ENCODE measurements at places on chromosomes 1 and 21. TPM values are rescaled to one million over a fixed set of nuclear protein-coding genes. Genes with fewer than 3 reads are reported as not detected.

DNA sequence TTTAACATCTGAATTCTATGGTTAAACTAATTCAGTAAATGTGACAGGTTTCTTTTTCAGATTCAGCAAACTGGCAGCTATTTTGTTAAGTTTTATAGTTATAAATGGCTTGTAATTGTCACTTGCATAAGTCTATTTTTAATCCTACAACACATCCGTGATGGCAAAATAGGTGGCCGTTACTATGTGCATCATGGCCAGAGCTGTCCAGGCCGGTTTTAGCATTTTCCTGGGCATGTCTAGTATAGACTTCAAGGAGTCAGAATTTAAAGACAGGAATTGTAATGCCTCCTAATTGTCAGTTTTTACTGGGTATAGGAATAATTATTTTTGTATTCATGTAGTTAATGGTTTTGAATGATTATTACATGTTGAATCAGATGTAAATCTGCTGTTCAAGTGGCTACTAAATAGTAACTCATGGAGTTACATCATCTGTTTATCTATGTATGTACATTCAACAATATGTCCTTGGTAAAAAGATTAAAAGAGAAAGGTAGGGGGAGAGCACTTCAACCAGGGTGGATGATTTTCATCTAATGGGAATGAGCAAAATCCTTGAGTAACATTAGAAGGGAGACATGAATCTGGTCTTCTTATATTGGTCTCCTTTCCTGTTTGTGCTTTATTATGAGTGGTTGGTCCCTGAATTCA, 3.2 kb upstream of the B3GALT2 start:
- no peak for DNase-seq

DNA sequence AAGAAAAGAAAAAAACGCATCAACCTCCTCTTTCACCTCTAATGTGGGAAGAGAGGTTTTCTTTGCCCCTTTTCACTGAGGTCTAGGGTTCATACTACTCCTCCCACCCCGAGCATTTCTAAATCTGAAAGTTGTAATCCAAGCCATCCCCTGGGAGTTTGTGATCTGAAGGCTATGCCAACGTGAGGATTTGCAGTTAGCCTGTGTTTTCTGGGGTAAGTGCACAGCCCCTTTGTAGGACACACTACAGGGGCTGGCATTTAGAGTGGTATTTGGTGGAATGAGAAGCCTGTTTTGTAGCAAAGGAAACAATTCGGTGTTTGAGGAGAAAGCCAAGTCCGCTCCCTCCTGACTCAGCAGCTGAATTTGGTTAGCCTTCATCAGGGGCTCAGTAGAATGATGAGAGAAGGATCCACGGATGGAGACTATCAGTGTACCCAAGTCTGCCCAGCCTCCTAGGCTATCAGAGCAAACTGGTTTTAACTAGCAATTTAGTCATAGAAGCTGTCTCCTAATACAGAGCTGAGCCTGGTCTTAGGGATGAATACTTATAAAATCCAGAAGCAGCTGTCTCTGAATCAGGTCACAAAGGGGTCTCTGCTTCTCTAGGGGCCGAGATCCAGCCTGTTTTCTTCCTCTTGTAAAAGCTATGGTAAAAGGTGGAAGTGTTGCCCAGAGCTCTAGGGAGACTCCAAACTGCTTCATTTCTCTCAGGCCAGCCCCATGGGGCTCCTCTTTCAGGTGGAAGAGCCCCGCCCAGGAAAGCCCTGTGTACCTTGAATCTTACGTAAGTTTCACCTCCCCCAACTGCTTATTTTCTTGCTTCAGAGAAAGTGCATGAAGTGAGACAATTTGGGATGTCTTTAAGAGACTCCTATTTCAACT, 2.1 kb downstream of the PCP4L1 start:
- DNase-seq = no peak

DNA sequence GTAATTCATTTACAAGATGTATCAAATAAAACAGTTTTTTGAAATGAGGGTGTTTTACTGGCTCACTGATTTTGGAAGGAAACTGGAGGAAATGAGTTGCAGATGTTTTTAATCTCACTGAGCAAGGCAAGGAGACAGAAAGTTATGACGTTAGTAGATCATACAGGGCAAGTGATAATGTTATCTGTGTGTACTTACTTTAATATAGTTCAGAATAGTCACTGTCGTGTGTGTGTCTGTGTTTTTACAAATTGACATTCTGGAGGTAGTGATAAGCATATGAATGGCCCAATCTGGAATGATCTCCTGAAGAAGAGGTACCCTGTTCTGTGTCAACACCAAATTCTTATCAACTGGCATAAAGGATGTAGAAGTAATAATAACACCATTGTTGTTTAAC, 1.9 kb upstream of the GBP4 start:
- DNase-seq = no peak

- DNase-seq = no peak
Measured at GRCh38 chr1:22586356-22587130, 23.3 kb downstream of the EPHA8 start.

DNA sequence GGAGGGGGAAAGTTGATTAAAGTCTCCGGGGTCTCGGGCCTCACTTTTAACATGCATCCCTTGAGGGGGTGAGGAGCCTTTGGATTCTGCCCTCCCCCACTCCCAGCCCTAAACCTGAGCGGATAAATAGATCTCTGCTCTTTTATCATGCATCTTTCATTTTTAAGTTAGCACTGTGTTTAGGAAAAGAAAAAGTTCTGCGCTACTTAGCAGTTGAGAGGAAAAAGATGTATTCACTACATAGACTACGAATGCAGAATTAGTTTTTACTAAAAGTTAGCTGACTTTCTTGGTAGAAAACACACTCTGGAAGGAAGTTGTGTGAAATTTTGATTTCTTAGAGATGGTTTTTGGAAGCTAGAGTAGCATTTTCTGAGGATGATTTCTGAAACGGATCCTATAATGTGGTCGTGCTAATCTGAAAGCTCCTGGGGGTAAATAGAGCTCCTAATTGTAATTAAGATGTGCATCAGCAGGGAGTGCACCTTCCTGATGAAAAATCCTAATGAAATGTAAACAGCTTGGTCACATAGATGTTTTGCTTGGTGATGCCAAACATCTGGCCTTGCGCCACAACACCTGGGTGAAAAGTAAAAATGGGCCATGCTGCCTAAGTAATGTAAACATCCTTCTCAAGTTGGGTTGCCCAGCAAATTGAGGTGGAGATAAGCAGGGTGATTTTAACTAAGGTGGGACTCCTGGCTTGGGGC, 1.8 kb downstream of the ROR1 start:
- DNase-seq = no peak

DNA sequence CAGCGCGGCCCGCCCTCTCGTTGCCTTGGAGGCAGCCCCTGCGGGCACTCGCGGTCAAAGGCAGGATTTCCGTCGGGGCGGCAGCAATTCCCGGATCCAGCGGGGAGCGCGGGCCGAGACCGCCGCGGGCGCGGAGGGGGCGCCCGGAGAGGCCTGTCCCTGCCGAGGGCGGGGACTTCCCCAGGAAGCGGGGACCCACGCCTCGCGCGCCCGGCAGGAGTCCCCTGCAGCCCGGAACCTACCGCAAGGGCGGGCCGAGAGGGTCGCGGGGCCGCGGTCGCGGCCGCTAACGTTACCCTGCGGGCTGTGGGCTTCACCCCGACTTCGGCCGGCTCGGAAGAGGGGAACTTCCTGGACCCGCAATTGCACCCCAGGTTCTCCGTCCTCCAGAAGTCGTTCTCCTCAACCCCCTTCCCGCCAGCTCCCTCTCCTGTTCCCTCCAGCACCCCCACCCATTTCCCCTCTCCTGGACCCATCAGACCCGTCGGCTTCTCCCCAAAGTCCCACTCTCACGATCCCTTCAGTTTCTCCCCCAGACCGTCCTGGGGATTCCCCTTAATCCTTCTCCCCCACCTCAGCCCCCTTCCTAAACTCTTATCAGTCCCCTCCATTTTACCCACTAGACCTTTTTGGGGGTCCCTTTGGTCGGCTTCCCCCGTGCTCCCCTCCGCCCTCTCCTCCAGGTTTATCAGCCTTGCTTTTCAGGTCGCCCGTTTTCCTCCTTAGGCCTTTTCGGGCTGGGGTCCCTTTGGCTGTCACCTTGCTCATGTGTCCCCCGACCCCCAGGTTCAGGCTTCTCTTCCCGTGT, 604 bp downstream of the FGR start:
- DNase-seq = no peak

- DNase-seq = no peak
Measured at GRCh38 chr21:40169971-40170370, 302.7 kb downstream of the PCP4 start.

- DNase-seq = no peak
Measured at GRCh38 chr1:26020330-26020768, 1.2 kb upstream of the EXTL1 start.

- no peak for DNase-seq
Measured at GRCh38 chr1:72601035-72601674, 318.8 kb upstream of the NEGR1 start.

- no peak for DNase-seq
Measured at GRCh38 chr1:204588826-204589225, 72.6 kb downstream of the MDM4 start.

DNA sequence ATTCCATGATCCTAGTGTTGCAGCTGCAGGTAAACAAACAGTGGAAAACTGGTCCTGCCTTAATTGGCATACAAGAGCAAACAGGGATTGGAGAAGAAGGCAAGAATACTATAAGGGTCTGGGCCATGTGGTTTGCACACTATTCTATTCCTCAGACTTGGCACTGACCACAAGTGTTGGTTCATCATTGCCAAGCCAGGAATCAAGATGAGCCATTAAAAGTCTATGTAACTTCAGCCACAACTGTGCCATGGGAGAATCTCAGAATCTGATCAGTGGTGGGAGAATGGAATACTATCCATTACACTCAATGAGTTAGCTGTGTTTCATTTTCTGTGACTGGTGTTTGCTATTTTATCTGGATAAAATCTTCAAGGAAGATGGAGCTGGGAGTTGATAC, 26.2 kb upstream of the FCER1A start:
- DNase-seq = no peak

DNA sequence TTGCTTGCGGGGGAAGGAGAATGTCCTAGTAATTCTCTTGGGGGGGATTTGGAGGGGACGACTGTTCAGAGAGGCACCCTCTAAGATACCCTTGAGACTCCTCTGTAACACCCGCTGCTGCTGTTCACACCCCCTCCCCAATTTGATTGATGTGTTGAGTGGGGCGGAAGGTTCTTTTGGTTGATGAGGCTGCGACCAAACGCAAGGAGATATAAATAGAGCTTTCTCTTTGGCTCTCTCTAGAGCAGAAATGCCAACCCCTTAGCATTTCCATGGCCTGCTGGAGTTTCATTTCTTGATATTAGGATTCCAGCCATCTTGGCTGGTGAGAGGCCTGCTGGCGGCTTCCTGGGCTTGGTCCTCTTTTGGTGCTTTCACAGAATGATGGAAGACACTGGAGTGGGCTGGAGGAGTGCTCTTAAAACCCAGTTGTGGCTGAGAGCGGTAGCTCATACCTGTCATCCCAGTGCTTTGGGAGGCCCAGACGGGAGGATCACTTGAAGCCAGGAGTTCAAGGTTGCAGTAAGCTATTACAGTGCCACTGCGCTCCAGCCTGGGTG, 2.0 kb downstream of the PIK3CD start:
- no peak for DNase-seq

DNA sequence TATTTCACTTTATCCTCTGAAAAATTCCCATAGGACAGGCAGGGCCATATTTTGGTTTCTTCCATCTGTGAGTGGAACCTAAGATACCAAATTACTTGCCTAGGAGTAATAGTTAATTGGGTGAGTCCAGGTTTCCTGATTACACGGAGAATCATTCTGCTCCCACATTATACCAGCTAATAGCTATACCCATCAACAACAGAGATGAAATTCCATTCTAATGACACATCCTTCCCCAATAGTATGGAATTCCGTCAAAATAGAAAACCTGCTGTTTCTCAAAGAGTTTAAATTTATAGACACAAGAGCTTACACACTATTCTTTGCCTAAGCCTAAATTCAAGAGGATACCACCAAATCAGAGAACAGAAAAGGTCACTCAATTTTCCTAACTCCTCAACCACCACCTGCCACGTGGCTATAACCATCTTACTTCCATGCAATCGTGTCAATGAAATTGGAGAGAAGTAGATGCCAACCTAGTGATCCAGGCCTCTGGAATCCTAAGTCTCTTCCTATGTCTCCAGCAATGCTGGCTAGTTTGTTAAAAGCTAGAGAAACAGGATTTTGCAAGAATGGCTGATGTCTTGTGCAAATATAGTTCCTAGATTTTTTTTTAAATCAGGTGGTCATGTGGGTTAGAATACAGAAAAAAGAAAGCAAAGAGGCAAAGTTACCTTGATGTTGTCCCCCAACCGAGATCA, 6.2 kb downstream of the PPT1 start:
- DNase-seq = no peak

DNA sequence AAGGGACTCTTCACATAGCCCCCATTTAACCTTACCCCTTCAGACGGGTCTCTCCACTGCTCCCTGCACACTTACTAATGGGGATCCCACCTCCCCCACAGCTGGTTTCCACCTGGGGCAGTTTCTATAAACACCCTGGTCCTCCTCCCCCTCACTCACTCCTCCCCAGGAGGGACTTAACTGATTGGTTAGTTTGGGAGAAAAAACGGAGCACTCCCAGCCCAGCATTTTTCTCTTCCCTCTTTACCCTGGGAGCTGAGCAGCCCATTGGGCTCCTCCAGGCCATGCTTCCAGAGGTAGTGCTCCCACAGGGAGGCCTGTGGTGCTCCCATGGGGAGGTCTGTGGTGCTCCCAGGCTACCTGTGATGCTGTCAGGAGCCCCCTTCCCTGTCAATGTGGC, 93.7 kb downstream of the MIS18A start:
- DNase-seq = no peak

DNA sequence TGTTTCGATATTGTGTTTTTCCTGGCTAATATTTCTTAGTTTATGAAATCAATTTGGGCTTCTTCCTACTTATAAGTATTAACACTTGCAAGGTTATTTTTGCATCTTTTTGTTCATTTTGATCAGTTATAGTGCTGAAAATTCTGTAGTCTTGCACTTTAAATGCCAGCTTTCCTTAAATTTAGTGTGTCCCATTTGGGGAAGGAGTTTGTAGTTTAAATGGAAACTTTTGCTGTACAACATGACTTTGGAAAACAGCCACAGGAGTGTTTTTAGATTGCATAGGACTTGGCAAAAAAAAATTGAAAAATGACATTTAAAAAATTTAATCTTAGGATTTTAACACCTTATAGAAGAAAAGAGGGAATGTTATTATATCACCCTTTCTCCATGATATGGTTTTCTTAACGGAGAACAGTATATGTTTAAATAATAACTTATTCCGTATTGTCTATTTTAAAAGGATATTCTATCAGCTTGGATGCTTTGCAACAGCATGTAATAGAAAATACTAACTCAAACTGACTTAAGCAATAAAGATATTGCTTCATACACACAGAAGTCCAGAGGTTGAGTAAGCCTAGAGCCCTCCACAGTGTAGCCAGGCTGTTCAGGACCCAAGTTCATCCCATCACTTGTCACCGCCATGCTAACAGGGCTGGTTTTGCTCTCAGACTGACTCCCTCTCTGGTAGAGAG, 53.8 kb downstream of the LYPLAL1 start:
- DNase-seq = no peak

SLC44A5 gene
- total RNA-seq = 0.43 TPM

SPATA46 gene
- total RNA-seq = not detected

CASZ1 gene
- 72.8 TPM for total RNA-seq

G0S2 gene
- total RNA-seq = 4.6 TPM

FAM229A gene
- total RNA-seq = 11.1 TPM

TMCO2 gene
- not detected for total RNA-seq
